ENCODE measurements at places on chromosomes 7 and 10. TPM values are rescaled to one million over a fixed set of nuclear protein-coding genes. Genes with fewer than 3 reads are reported as not detected.

The HOXA4 gene
- polyA plus RNA-seq, result 4.9 TPM

The LOXL4 gene
- 2.8 TPM for polyA plus RNA-seq

The PDE6C gene
- not detected for polyA plus RNA-seq

The ADCY1 gene
- polyA plus RNA-seq, result 1.2 TPM

The OR6V1 gene
- polyA plus RNA-seq, result not detected

All from adipose tissue (tissue), 3 donors.